ENCODE measurements at places on chromosomes 2 and 18.
A peak's percentile ranks its signal among the peaks of the same experiment; 100 is the strongest.

DNA sequence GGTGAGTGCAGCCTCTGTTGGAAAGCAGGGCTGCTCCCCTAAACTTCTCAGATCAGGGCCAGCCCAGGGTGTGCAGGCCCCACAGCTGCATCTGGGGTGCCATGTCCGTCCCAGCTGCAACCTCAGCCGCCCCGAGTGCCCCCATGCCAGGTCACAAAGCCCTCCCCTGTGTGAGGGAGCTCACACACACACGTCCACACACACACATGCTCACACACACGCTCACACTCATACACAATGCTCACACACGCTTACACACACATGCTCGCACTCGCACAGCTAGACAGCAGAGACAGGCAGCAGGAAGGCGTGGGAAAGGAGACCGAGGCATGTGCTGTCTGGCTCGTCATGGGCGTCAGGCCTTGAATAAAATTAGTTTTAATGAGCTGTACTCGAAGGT, 55.4 kb downstream of the ADI1 start:
- no peak for DNase-seq

GRCh38 chr18:47512726-47513435, 261.4 kb upstream of the SKOR2 start:
- DNase-seq, result no peak

- no peak for DNase-seq
Observed at GRCh38 chr2:144194326-144195071, 325.4 kb downstream of the ZEB2 start.

- no peak for DNase-seq
Observed at GRCh38 chr2:169670215-169670651, 24.0 kb downstream of the CFAP210 start.

DNA sequence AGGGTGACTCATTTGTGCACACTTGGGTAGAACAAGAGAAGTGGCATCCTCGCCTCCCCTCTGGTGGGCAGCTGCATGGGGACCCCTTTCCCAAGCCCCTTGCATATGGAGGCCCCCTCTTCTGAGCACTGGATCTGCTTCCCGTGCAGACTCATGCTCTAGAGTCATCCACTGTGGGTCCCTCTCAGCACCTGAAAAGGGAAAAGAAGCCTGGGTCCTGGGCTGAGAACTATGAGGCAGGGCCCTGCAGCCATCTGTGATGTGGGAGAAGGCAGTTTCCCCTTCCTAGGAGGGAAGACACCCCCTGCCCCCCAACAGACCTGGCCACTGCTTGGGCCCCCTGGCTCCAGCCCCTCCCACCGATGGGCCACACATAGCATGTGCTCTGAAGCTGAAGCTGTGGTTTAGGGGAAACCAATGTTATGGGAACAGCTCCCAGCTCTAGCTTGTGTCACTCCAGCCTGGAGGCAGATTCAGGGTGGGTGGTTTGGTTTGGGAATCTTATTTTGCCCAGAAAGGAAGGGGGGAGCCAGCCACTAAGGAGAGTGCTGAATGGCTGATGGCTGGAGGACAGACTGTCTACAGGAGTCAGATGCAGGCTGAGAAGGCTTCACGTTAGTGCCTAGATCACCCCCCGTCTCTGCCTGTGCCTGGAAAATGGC, 172.8 kb downstream of the GLI2 start:
- no peak for DNase-seq

DNA sequence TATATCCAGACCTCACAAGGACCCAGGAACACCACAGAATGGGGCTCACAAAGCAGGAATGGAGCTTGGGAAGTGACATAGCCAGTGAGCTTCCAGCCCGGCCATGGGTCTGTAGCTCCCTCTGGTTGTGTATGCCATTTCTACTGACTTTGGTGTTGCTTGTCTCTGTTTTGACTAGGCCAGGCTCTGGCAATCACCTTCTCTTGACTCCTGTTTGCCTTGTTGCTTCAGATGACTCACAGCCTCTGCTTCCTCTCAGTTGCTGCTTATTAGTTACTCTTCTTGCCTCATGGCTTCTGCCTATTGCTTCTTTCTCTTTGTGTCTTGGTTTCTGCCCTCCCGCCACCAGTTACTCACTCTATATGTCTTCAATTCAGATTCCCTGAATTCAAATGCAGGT, 15.8 kb upstream of the IER3IP1 start:
- DNase-seq, result no peak

DNA sequence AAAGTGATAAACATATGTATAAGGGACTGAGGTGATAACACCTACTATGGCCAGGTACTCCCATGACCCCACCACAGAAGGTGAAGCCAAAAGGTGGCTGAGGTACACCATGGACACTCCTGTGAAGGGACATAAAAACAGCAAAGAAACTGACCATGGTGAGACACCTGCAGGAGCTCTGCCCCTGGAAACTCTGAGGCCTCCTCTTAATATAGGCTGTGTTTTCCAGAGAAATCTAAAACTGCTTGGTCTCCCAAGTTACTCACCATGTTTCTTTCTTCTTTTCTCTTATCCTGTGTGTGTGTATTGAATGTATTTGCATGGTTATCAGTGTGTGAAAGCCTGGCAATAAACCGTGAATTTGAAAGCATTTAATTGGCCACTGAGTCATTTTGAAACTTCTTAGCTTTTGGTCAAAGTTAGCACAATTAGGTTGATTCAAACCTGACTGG, 739.3 kb upstream of the GCFC2 start:
- DNase-seq, result no peak

DNA sequence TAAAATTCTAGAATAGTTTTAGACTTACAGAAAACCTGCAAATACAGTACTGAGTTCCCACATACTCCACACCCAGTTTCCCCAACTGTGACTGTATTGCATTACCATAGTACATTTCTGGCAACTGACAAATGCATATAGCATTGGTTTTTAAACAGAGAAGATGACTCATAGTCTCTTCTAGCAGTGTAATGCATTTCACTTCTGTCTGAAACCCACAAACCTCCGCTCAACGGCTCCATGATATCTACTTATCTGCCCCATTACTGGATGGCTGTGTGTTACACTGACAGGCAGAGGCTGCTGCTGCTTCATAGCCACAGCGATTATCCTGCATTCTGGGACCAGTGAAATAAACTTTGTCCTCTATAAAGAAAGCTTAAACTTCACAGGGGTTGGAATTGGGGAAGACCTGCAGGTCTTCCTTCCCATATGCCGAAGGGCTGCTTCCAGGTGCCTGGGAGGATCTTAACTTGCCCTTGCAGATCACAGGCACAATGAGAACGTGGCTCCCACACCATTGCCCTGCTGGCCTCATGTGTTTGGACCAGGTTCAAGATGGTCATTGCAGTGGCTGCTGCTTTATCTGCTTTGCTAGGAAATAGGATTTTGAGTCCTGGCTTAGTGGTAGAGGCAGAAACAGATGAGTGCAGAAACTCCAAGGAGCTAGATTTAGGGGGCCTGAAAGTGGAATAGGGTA, 742.6 kb upstream of the HS6ST1 start:
- DNase-seq, result no peak

GRCh38 chr2:44955593-44956392, 14.3 kb downstream of the SIX3 start:
- DNase-seq, result peak; percentile 68

DNA sequence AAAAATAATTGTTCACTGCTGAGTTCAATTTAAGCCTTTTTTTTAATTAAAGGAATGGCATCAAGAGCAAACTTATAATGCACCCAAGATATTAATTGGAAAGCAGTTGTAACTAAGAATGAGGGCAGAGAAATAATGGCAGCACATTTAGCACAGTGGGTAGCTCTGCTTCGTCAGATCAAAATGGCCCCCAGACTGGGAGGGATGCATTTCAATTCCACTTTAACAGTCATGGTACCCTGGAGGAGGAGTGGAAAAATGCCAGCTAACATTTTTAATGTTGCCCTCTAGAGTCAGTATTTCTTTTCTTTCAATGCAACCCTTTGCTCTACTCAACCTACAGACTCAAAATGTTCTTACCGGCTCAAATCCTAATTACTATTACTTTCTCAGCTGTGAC, 504.8 kb upstream of the SETBP1 start:
- no peak for DNase-seq

- DNase-seq, result no peak
Observed at GRCh38 chr2:157418239-157418641, 25.6 kb downstream of the CYTIP start.

DNA sequence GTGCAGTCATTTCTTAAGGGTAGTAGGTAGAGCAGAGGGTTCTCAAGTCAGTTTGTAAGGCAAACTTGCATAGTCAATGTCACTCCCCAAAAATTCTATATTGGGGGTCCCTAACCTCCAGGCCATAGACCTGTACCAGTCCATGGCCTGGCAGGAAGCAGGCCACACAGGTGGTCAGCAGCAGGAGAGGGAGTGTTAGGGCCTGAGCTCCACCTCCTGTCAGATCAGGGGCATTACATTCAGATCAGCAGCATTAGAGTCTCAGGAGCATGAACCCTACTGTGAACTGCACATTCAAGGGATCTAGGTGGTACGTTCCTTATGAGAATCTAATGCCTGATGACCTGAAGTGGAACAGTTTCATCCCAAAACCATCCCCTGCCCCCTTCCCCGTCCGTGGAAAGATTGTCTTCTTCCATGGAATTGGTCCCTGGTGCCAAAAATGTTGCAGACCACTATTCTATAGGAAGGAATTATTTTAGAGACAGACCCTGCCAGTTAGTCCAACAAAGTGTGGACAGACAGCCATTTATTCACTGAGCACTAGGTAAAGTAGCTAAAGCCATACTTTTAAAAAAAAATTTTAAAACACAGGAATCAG, 6.7 kb downstream of the COA5 start:
- no peak for DNase-seq

GRCh38 chr2:135257383-135258090, 205.4 kb downstream of the RAB3GAP1 start:
- no peak for DNase-seq

DNA sequence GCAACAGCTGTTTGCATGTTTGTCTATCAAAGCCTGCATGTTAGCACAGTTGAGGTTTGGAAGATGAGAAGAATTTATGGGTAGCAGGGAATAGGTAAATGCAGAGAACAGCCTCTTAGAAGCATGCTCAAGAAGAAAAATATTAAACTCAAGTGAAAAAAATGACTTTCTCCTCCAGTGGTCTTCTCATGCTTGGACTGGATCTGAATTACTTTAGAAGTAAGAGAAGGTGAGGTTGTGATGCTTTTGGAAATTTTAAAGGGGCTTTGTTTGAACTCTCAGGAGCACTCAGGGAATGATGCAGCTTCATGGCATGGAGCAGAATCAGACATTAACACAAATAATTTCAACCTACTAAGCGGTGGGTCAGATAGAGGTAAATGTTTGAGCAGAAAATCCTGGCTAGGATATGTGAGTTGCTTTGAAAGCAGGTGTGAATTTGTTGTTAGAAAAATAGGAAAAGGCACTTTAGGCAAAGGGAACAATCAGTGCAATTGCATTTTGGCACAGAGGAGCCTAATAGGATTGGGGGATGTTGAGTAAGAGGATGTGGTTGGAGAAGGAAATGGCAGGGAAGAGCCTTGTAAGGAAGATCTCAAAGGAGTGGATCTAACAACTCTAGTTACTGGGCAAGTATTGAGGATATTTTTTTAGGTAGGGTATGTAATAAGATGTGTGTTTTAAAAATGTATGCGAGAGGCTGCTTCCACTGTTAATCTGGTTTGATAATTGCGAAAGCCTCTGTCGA, 76.3 kb downstream of the DDX1 start:
- DNase-seq, result no peak

DNA sequence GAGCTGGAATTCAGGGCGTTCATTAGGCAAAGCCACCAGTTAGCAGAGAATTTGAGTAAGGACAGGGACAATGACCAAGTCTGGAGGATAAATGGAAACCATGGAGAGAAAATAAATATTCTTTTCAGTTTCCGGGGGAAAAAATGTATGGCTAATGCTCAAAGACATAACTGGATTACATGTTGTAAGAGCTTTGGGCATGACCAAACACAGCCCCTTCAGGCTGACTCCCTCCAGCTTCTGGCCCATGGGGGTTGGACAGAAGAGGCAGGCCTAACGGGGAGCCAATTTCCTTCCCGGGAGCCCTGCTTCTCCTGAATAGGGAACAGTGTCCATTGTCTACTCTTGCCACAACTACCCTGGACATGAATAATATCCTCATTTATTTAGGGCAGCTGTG, 39.5 kb upstream of the FOXI3 start:
- no peak for DNase-seq

DNA sequence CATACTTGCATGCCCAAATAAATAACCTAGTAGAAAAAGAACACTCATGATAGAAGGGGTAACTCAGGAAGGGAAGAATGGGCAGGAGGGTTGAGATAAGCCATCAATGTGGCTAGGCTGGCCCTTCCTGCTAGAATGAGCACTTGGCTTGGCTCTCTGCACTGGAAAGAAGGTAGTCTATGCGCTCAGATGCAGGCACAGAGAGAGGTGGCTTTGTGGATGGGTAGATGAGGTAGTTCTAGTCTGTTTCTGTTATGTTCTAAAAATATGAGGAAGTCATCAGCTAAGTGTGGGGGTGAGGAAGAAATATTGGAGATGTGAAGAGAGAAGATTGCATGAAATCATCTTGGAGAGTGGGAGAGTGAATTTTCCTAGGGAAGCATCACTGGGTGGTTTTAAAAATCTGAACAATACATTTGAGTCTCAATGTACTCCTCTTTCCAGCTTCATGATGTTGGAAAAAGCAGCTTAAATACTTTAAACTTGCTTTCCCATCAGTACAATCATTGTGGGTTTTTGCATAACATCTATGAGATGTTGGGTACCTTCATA, 357.1 kb downstream of the CNTNAP5 start:
- no peak for DNase-seq

- DNase-seq, result no peak
Observed at GRCh38 chr2:170829036-170829435, 12.3 kb downstream of the GAD1 start.

DNA sequence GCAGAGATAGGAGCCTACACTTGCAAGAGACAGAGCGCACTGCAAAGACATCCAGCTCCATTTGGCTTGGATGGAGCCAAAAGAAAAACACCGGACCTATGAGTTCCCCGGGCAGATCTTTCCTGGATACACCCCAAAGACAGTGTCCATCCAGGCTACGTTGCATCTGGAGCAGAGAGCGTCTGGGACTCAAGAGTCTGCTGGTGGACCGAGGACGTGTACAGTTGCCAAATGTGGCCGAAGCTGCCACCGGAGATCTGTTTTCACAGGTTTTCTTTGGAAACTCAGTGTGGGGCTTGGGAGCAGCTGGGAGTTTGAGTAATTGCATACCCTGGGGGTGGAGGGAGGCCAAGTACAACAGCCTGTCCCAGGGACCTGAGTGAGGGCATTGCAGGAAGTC, 192.3 kb upstream of the OSR1 start:
- no peak for DNase-seq

- DNase-seq, result no peak
Observed at GRCh38 chr18:2636126-2636631, 19.3 kb upstream of the SMCHD1 start.

DNA sequence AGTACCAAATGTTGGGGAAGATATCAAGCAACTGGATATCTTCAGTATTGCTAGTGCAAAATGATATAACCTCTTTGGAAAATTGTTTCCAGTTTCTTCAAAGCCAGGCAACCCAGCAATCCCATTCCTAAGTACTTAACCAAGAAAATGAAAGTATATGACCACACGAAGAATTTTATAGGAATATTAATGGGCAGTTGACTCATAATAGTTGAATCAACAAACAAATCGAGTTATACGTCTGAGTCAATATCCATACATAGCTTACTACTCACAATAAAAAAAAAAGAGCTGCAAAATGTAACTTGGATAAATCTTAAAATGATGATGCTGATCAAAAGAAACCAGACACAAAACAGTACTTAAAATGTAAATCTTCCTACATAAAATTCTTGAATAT, 810.4 kb downstream of the METTL4 start:
- DNase-seq, result no peak

GRCh38 chr2:125656190-125656589, 999.8 kb upstream of the GYPC start:
- DNase-seq, result no peak

GRCh38 chr18:47434214-47434746, 182.8 kb upstream of the SKOR2 start:
- DNase-seq, result no peak

- no peak for DNase-seq
Observed at GRCh38 chr2:133040170-133040569, 370.2 kb upstream of the LYPD1 start.

Data from activated gamma-delta T cell treated with Interleukin-2 at 50 U/mL for 16 hours (primary cell).